Lower leg skin (tissue), 4 donors: ENCODE measurements at places on chromosomes 1 and 21.

DNA sequence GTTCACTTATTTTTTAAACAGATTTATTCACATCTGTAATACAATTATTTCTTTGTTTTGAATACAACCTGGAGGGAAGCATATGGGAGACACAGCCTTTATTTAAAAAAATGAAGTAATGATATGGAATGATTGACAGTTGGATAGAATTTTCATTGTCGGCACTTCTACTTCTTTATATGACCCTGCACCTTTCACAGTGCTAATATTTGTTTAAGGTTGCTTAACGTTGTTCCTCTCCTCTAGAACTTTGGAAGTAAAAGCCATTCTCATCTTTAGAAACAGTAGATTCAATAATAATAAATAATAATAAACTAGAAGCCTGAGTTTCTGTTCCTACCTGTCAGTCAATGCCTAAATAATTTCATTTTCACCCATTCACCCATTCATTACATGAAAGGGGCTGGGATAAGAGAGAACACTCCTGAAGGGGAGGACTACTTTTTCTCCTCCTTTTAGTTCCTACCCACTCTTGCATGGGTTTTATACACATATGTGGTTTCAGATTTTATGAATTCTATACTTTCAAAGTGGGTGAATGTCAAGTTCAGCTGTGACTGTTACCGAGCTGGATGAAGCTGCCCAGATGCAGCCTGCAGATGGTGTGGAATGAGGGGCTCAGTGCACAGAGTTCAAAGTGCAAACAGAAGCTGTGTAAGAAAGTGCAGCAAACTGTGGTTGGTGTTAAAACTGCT, 9.4 kb downstream of the RUNX1 start:
- no peak for DNase-seq

DNA sequence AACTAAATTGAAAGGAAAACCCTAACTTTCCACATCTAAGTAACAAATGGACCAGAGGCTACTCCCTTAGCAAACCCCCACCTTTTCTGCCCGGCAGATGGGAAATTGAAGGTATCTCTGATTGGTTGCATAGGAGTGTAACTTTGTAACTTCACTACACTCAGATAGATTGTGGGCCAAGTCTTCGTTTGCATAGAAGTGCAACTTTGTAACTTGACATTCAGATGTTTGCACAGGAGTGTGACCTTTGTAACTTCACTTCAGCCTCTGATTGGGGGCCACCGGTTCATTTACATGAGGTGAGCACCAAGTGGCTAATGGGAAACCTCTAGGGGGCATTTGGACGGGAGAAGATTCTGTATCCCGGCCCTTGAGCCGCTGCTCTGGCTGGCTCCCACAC, 59.4 kb downstream of the C1orf94 start:
- DNase-seq = no peak

- DNase-seq = no peak
Observed at GRCh38 chr1:1069711-1070676, 4.1 kb downstream of the RNF223 start.

DNA sequence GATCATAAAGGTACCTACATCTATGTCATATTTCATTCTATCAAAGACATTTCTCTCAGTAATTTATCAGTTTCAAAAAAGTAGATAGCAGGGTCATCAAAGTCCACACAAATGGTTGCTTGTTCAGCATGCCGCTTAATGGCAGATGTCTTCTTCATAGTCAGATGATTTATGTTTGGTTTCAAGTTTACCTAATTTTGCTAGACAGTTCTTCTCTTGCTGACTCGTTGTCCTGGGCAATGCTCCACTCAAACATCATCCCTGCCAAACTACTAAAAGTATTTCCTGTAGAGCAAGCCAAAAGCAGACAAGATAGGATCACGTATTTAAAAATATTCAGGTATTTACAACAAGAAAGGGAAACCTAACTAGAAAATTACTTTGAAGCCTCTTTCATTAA, 13.6 kb downstream of the NUP210L start:
- peak; percentile 15 for DNase-seq

DNA sequence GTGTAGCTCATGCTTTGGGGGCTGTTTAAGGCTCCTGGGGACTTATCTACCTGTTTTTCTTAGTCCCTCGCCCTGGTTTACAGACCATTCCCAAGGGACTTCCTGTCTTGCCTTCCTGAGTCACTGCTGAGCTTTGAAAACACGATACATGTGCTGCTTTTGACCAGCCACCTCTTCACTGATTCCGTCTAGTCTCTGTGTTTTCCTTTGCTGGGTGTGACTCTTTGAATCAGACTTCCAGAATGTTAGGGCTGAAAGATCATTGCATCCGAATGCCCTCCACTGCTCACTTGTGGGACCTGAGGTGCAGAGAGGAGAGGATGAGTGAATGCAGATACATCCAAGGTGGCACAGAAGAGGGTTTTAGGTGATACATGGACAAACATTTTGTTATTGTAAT, 35.4 kb upstream of the CITED4 start:
- DNase-seq = no peak

DNA sequence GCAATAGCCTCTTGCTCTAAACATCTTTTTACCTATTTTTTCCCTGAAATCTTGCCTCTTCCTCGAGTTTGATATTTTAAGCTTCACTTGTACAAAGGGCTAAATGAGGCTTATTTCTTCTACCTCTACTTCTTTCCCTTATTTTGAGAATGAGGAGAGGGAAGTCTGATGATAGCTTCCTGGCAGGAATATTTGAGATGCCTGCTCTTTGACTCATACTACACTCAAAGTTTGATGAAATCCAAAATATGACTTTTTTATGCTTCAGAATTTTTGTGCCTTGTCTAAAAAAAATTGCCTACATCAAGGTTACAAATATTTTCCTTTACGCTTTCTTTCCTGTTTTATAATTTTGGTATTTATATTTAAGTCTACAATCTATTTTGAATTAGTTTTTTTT, 624.4 kb upstream of the PLXNA2 start:
- no peak for DNase-seq

GRCh38 chr1:180935326-180936109, 22.8 kb downstream of the KIAA1614 start:
- no peak for DNase-seq

DNA sequence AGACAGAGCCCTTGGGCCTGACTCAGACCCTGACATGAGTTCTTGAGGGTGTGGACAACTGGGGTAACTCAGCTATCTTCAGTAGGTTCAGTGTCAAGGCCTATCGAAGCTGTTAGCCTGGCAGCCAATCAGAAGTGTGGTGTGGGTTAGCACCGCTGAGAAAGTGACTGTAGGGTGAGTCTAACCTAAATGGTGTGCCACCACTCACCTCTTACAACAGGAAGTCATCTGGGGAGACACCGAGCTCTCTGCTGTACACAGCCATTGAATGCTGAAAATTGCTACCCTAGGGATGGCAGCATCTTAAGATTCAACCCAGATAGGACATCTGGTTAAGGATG, 44.6 kb downstream of the RASSF5 start:
- no peak for DNase-seq

DNA sequence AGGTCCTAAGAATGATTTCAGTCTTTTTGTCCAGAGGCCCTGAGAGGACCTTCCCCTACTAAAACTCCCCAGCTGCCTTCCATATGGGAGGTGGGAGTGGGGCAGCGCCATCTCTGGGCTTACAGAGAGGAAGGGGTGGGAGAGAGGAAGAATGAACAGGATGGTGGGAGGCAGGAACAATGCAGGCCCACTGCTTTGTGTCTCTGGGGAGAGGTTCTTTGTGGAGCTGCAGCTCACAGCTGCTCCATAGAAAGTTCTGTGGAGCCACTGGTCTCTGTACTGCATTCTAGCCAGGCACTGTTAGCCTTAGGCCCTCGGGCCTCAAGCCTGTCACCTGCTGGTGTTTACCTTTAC, 43.6 kb upstream of the A3GALT2 start:
- no peak for DNase-seq

DNA sequence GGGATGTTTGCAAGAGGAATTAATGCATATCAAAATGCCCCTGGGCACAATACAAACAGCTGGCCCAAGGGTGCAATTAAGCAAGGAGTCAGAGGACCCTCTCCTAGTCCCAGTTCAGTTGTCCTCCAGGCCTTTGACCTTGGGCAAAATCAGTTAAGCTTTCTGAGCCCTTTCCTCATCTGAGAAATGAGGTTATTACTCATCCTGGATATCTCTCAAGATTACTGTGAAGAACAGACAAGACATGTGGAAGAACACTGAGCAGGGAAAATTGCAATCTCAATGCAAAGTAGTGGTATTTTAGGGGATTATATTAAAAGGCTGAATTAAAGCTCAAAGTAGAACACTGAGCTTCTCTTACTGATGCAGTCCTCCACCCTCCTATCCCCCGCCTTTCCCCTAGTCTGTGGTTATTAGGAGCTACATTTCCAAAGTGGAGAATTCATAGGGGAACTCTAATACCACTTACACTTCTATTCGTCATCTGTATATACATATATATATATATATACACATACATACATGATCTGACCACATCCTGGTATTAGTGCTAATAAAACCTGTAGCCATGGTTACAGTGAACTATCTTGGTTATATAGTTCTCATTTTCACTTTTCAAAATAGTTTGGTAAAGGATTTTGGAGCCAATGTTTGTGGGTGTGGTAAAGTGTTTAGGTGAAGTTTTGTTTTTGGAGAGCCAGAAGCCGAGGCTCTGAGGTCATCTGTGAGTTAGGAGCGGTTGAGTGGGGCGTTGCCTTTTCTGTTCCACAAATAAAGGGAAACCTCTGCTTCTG, 18.1 kb downstream of the KIAA0040 start:
- DNase-seq = peak; percentile 9

- DNase-seq = no peak
Observed at GRCh38 chr1:961132-961669, 817 bp downstream of the KLHL17 start.

GRCh38 chr1:83596331-83596730, 402.6 kb downstream of the TTLL7 start:
- no peak for DNase-seq

- no peak for DNase-seq
Observed at GRCh38 chr21:42883921-42884320, 4.6 kb upstream of the WDR4 start.
